T-helper 17 cell (primary cell): ENCODE measurements at places on chromosomes 6 and 20. TPM values are rescaled to one million over a fixed set of nuclear protein-coding genes. Genes with fewer than 3 reads are reported as not detected.

The HSP90AB1 gene
- total RNA-seq = 454 TPM

The RHAG gene
- total RNA-seq = not detected

The SNAP91 gene
- not detected for total RNA-seq

The TMEM151B gene
- total RNA-seq = not detected

DNA sequence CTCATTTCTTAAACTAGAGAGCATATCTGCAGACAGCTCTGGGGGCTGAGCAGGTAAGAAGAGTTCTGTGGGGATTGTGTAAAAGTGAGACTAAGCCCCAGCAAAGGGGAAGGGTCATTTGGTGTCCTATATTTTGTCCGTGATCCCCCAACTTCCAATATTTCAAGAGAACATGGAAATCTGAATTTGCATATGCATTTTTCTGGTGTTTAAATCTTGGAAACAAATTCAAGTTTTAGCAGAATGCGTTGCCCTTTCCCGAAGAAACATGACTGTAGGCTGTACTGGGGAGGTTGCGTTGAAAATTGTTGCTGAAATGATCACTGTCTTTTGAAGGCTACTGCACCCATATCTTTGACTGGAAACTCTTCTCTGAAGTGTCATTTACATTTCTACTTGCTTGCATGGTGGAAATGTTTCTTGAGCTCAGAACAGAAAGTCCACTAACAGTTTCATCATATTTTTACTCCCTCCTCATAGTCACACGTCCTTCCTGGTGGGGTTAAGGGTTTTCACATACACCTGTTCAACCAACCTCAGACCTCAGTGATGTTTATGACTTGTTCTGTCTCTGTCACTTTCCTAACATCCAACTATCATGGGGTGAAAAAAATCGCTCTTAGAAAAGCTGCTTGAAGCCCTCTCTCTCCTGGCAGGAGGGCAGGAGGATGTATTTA lies 140.3 kb downstream of the BCAS1 start:
- no peaks in the 10 kb centered on the region for H3K27me3 ChIP-seq
- no peak overlapping the region for H3K4me3 ChIP-seq
- H3K36me3 ChIP-seq = no peaks in the 10 kb centered on the region
- DNase-seq = no peak
- H3K4me1 ChIP-seq = peaks cover 29% of the 10 kb centered on the region

DNA sequence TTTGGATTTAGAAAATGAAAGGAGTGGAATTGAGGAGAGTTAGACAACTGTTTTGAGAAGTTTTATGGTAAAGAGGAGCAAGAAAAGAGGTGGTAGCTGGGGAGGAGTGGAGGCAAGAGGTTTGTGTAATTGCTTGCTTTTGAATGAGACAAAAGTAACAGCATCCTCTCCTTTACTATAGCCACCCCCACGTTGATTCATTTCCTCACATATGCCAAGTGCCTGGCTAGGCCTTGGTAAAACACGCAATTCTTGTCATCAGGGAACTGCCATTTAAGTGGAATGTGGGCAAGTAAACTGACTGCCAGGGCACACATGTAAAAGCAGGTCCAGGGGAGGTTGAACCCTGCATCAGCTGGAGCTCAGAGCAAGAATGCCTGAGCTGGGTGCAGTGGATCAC lies 4.1 kb downstream of the MTRES1 start:
- DNase-seq = no peak
- H3K4me3 ChIP-seq = no peak overlapping the region
- peaks cover 29% of the 10 kb centered on the region for H3K4me1 ChIP-seq
- no peaks in the 10 kb centered on the region for H3K27me3 ChIP-seq
- H3K27ac ChIP-seq = no peak overlapping the region

DNA sequence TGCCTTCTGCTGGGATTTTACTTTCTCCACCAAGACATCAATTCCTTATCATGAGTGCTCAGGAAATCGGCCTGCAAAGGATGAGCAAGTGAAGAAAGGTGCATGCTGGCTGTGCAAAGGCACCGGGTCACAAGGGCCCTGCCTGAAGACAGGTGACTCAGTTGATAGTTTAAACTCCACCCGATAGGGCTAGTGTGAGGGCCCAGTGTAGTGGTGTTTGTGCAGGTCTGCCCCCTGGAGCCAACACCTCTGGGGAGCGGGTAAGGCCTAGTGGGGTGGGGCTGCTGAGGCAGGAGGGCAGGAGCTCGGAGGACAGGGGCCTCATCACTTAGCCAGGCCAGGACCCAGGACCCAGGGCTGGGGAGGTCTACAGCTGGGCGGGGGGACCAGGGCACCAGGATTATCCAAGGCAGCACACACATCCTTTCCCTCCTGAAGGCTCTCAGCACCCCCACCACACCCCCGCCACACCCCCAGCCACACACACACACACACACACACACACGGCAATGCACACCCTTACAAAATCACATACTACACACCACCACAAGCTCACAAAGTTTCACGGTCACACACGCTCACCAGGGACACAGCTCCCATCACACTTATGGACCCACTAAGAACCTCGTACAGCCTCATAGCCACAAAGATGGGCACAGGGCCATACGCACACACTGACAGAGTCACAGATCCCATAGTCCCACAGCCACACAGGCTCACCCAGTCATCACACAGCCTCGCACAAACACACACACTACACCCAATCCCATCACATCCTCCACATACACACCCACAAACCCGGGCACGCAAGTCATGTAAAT lies 75.4 kb downstream of the GRM4 start:
- no peak for DNase-seq
- H3K4me3 ChIP-seq = no peak overlapping the region
- no peaks in the 10 kb centered on the region for H3K36me3 ChIP-seq
- peaks cover 16% of the 10 kb centered on the region for H3K27me3 ChIP-seq
- H3K27ac ChIP-seq = no peak overlapping the region
- H3K4me1 ChIP-seq = no peaks in the 10 kb centered on the region

DNA sequence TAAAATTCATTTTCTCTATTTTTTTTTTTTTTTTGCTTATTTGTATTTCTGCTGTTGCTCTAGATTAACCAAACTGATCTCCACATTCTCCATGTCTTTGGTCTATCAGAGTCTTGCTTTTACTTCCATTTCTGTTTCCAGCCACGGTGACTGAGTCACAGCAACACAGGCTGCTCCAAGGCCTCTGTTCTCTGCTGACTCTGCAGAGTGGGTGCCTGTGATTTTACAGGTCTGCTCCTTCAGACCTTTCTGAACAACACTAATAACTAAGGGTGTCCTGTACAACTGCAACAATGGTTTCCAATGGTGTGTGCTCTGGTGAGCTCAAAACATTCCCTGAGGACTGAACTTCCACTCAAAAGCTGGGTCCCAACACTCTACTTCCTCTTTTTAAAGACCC lies 102.3 kb upstream of the BMP2 start:
- no peak overlapping the region for H3K4me3 ChIP-seq
- DNase-seq = no peak

GRCh38 chr6:26342106-26343004 lies 22.6 kb upstream of the BTN3A2 start:
- peak overlapping the region; percentile 89 for H3K4me3 ChIP-seq
- peaks cover 2% of the 10 kb centered on the region for H3K4me1 ChIP-seq
- H3K36me3 ChIP-seq = no peaks in the 10 kb centered on the region
- H3K27ac ChIP-seq = peak overlapping the region; percentile 63
